ENCODE measurements at places on chromosomes 16 and 17. TPM values are rescaled to one million over a fixed set of nuclear protein-coding genes. Genes with fewer than 3 reads are reported as not detected.

Gene MYL4
- total RNA-seq, result 0.77 TPM

Gene DNAAF1
- total RNA-seq, result not detected

Gene RCVRN
- not detected for total RNA-seq

Gene EPX
- not detected for total RNA-seq

Gene G6PC1
- total RNA-seq, result not detected

Gene FOXC2
- 7.3 TPM for total RNA-seq

Gene HS3ST4
- not detected for total RNA-seq

Gene ANKRD40CL
- total RNA-seq, result 0.28 TPM

Gene TMED6
- not detected for total RNA-seq

Gene WNT9B
- total RNA-seq, result not detected

Gene MT1B
- not detected for total RNA-seq

Gene EME1
- total RNA-seq, result 3.7 TPM

Gene THUMPD1
- 83.7 TPM for total RNA-seq

Gene SOST
- total RNA-seq, result 20.0 TPM

Gene IGSF6
- not detected for total RNA-seq

Gene KRT16
- under 0.01 TPM for total RNA-seq

Gene CTRB1
- not detected for total RNA-seq

Gene GPR142
- total RNA-seq, result not detected

Gene BAIAP3
- 0.38 TPM for total RNA-seq

Gene ALDH3A1
- under 0.01 TPM for total RNA-seq

Gene CTCF
- total RNA-seq, result 33.7 TPM

Gene NPTX1
- 5.6 TPM for total RNA-seq

Gene ABCC3
- 1.2 TPM for total RNA-seq

Gene SNAI3
- total RNA-seq, result not detected

Gene MFSD6L
- not detected for total RNA-seq

Gene PKD1
- total RNA-seq, result 96.4 TPM

Gene CD300A
- under 0.01 TPM for total RNA-seq

Gene IQCK
- 9.6 TPM for total RNA-seq
